NCI-H2171 (cell line): ENCODE measurements at places on chromosomes 12 and 14.

GRCh38 chr12:40015345-40015744, 90.5 kb downstream of the SLC2A13 start:
- no peak for DNase-seq

DNA sequence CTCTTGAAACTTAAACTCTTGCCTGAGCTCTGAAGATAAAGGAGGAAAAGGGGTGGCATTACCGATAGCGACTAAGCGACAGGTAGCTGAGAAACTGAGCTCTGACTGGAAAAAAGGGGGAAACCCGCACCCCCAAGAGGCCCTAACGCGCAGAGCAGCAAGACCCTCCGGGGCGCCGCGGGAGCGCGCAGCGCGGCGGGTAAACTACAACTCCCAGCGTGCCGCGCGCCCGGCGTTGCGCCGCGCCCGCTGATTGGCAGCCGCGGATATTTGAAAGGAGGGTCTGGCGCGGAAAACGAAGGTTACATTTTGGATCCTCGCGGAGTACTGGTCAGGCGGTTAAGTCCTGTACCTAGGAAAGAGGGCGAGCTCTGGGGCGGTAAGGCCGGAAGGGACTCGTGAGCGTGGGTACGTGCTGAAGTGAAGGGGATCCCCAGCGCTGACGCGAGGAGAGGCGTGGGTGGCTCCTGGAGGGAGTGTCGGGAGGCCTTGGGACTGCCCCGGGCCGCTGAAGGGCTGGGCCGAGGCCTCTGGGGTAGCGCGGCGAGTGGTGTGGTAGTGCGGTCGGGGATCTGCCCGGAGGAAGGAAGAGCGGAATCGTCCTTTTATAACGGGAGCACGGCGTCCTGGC, at the start of gene ESPL1:
Gene ESPL1, plus strand, starts transcription at position 301 of the 631 bp plus-strand sequence. CDS start 468 bp downstream, outside the sequence.
- peak; percentile 83 for DNase-seq

DNA sequence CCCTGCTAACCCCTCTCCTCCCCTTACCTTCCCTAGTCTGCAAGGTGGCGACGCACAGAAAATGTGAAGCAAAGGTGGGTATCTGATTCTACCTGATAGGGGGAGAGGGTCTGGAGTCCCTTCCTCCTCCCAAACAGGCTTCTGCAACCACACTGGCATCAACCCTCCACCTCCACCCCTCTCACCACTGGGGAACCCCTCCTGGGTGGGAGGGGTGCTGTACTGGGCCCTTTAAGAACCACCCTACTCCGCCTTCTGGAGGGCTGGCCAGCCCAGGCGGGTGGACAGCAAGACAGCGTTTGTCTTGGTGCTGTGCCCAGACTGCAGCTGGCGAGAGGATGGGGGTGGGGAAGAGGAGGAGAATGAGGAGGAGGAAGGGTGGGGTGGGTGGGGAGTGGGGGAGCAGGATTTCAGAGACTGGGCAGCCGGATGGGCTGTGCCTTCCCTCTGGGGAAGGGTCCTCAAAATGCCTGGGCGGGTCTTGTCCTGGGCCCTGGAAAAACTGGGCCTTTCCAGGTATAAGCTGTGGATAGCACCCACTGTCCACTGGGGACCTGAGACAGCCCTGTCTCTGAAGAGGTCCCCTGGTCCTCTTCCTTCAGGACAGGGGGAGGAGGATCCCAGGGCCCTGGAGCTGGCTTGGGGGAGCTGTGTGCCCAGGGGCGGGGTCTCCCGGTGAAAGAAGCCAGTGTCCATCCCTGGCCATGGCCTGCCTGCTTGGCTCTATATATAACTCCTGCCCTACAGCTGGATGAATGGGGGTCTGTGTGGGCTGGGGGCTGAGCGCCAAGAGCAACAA, 2.8 kb downstream of the TNS2 start:
- DNase-seq = no peak

DNA sequence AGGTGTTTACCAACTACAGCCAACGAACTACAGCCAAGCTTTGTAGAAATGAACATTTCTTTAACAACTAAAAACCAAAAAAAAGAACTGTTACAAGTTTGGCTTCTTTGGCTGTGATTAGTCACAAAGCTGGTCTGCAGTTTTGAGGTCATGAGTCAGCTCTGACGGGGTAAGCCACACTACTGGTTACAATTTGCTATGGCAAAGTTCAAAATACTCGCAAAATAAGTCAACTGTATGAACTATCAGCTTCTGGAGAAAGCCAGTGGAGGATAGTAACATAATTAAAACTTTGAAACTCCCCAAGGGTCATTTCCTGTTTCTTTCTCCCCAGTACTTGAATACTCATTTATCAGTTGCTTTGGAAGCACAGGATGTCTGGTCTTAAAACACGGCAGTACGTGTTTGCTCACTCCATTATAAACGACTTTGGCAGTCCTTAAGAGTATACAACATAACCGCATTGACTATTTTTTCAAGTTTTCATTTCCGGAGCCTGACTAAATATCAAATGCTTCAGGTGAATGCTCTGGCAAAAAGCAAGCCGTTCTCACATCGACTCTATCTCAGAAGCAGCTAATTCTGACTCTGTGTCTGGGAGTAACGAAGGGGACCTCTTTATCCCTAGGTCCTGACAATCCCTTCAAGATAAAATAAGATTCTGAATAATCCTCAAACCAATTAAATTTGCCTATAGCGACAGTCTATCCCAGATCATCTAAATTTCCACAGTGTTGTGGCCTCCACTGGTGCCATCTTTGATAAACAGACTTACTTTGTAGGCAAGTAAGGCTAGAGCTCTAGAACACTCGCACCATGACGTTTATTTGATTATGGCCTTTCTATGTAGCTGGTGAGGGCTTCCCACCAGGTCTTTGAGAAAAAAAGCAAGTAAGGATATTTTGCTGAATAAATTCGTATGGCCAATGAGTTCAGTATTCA, 10.6 kb downstream of the PHLDA1 start:
- DNase-seq = no peak

- DNase-seq = no peak
Measured at GRCh38 chr12:52428121-52428520, 6.0 kb downstream of the KRT75 start.

- no peak for DNase-seq
Measured at GRCh38 chr12:14068961-14069360, 87.6 kb upstream of the GRIN2B start.

GRCh38 chr12:64082866-64083268, 139.2 kb downstream of the KICS2 start:
- no peak for DNase-seq

- no peak for DNase-seq
Measured at GRCh38 chr12:54024127-54024526, 4.1 kb upstream of the HOXC6 start.

- no peak for DNase-seq
Measured at GRCh38 chr12:125852116-125852515, 786.9 kb downstream of the AACS start.

- no peak for DNase-seq
Measured at GRCh38 chr14:19823765-19824164, 20.2 kb downstream of the OR4N2 start.

DNA sequence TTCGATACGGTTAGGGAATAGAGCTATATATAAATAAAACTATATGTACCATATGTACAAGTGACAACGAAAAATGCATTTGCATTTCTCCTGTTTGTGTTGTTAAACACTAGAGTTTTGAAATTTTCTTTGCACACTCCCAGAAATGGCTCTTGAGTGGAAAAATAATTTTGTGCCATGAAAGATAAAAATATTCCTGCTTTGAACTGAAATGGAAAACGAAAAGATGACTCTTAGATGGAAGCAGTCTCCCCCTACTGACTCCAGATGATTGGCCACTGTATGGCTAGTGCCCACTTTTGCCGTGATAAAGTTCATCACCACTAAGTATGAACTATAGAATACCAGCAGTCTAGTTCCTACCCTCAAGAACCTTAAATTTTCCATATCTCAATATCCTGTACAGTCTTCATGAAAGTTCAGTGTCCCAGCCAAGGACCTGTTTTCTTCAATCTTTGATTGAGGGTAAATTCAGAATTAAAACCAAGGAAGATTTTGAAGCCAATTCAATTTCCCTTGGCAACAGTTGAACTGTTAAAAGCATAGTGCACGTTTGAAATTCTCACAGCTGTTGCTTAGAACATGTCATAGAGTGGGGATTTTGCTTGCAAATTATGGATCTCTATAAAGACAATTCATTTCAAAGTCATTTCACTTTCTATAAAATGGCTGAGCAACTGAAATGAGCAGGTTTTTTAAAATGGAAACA, 1.6 kb upstream of the PPP2R5E start:
- DNase-seq = no peak

DNA sequence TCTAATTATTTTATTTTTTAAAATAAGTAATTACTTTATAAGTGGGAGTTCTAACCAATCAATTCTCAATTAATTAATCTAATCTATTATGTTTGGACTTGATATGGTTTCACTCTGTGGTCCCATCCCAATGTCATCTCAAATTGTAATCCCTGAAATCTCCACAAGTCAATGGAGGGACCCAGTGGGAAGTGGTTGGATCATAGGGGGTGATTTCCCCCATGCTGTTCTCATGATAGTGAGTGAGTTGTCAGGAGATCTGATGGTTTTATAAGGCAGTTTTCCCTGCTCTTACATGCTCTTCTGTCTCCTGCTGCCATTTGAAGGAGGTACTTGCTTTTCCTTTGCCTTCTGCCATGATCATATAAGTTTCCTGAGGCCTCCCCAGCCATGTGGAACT, 836.1 kb downstream of the GALC start:
- DNase-seq = no peak

DNA sequence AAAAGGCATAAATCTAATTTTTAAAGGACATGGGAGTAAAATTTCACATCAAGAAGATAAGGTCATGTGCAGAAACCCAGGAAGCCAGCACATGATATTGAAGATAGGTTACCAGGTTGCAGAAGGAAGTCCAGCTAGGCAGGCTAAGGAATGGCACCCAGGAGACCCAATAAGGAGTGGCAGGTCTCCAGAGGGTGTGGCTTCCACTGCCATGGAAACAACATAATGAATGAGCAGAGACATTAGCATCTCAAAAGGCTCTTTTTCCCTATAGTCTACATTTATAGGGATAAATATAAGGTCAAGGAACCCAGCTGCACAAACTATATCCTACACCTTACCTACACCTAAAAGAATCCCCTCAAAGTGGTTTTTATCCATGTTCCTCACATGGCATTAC, 275.9 kb downstream of the RPS29 start:
- no peak for DNase-seq

- DNase-seq = no peak
Measured at GRCh38 chr12:10851243-10851858, 2.1 kb upstream of the PRR4 start.

DNA sequence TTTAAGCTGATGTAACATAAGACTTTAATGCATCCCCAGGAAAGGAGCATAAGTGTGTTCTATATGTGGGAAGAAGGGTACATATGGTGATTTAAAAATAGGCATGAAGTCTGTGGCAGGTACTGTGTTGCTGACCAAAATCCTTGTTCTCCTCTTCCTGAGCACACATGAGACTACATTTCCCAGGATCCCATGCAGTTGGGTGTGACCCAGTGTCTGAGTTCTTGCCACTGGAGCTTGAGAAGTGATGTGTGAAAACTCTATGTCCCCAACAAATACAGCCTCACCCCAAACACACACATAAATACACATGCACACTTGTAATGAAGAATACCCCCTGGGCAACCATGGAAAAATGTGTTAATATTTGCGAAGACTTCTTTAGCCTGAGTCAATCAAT, 8.5 kb upstream of the SMIM10L1 start:
- no peak for DNase-seq

DNA sequence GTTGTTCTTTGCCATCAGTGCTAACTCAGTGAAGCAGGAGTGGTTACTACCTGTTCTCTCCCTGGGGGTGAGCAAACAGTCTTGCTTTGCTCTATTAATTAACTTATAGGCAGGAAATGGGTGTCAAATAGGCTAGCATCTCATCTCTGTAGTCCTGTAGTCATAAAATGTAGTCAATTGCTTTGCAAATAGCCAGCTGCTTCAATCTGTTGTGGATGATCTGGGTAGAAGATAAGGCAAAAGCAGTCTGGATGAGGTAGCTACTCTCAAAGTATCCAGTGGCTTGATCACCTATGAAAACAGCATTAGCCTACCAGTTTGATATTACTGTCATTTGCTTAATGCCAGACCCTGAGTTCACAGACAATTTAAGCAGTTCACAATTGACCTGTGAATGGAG, 369.0 kb upstream of the TMTC1 start:
- DNase-seq = no peak

DNA sequence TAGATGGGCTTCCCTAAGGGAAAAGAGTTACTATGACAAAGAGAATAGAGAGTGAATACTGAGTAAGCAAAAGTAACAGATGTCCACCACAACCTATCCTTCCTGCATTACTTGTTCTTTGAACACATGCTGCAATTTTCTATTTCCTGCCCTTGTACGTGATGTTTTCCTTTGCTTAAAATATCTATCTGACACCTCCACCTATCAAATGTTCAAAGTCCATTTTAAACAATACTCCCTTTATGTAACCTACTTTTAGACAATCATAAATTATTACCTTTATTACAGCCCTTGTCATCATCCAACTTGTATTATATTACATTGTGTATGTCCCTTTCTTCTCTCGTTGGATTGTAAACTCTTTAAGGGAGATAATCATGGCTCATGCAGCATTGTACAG, 147.2 kb upstream of the DYRK2 start:
- DNase-seq = no peak

- no peak for DNase-seq
Measured at GRCh38 chr14:98008381-98009113, 1211.4 kb downstream of the VRK1 start.

GRCh38 chr12:5456030-5456429, 24.1 kb downstream of the NTF3 start:
- DNase-seq = no peak

- DNase-seq = no peak
Measured at GRCh38 chr12:124639122-124639806, 71.9 kb upstream of the NCOR2 start.

DNA sequence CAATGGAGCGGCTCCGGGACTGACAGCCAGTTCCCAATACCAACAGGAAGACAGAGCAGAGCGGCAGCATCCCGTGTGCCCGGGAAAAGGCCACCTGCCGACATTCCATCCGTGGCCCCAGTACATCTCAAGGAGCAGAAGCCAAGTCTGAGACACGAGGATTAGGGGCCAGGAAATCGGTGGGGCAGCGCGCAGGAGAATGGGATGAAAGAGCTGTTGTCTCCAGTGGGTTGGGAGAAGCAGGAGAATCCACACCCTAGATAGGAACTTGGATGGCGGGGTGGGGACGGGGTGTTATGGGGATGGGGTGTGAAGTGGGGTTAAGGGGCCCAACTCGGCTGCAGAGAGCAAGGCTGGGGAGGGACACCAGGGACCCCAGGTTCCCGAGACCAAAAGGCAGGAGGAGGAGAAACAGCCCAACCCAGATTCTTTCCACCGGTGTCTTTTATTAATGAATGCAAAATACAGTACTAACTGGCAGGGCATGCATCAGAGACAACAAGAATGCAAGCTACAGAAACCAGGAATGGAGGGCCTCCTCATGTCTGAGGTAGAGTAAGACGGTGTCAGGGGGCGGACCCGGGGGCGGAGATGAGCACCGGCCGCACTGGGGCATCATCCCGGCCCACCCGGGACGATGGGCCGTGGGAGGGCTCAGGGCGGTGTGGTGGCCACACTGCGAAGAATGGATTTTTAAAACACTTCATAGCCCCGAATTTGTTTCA, 50.3 kb downstream of the BEGAIN start:
- DNase-seq = no peak

- no peak for DNase-seq
Measured at GRCh38 chr14:91466192-91466591, 43.9 kb downstream of the PPP4R3A start.

- no peak for DNase-seq
Measured at GRCh38 chr14:36931791-36932190, 240.6 kb downstream of the SLC25A21 start.
